ENCODE measurements at places on chromosomes 2 and 18.

GRCh38 chr18:8406186-8406867 is 202.9 kb upstream of the RAB12 start:
- DNase-seq, result no peak

DNA sequence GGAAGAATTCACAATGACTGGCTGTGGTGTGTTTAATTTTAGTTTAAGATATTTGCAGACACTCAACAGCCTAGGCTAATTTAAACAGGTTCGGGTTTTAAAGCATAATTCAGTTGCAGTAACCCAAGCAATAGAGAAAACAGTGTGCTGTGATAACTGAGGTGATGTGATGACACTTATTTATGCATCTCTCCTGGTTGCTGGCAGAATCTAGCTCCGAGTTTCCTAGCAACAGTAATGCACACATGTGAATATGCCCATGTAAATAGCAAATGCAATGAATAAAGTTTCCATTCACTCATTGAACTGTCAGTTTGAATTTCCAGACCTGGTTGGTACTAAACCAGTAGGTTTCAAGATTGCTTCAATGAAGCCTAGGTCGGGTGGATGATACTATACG is 426.5 kb downstream of the TMX3 start:
- DNase-seq, result no peak

GRCh38 chr2:164511738-164512137 is 109.5 kb downstream of the GRB14 start:
- DNase-seq, result peak; percentile 7

- DNase-seq, result no peak
Measured at GRCh38 chr2:126674075-126674744, 18.3 kb downstream of the GYPC start.

DNA sequence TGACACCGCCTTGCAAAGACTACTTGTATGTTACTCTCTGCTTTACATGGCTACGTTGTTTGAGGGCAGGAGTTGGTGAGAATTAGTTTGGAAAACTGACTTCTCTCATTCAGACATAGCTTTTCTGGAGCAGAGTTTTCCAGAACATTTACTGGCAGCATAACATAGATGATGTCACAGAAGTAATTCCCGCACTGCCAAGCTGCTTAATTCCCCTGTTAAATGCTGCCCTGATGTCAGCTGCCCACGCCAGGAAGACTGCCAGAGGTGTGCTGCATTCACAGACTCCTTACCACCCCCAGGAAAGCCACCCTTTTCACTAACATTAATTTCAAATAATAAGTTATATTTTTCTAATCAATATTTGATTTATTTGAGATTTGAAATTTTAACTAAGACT is 24.7 kb upstream of the PTPN2 start:
- no peak for DNase-seq

GRCh38 chr2:29223851-29224692 is 108.9 kb downstream of the CLIP4 start:
- DNase-seq, result peak; percentile 83

DNA sequence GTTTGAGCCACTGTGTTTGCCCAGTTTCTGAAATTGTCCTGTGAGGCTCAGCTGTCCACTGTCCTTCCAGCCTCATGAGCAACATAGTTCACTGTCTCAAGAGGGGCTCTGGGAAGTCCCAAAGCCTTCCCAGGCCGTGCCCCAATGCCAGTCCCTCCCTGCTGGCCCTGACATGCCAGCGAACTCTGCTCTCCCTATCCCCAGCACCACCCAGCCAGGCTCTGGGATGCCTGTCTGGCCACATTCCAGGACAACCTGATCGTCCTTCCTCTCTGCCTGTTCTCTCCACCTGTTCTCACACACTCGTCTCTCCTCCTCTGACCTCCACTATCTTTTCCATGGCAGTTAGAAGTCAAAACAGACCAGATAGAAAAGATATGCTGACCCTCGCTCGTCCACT is 278.0 kb upstream of the ID2 start:
- no peak for DNase-seq

- no peak for DNase-seq
Measured at GRCh38 chr18:62978251-62979049, 263.1 kb downstream of the PHLPP1 start.

GRCh38 chr2:14907014-14907612 is 274.6 kb downstream of the LRATD1 start:
- no peak for DNase-seq

Data from M059J (cell line).